ENCODE measurements at places on chromosomes 5 and 9.

DNA sequence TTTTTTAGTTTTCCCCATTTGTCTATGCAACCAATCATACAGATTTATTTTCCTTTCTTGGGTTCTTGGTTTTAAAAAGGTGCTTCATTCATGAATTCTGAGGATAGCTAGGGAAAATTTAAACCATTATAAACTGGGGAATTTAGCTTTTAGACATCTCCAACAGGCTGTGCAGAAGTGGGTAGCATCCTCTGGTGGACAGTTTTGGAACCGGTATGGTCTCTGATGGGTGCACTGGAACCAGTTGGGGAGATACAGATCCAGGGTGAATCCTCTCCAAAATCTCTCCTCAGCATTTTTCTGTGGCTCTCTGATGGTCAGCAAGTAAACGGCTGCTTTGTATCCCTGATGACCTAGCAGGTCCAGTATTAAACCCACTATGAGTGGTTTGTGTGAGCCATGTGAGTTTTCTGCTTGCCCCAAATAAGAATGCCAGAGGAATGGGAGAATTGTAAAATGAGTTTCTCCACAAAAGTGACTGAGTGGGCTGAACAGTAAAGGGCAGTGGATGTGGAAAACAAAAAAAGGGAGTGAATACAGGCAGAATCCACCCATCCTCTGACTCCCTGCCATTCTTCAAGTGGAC is 9.1 kb upstream of the DNAJC25 start:
- no peak for DNase-seq

GRCh38 chr5:68875351-68875750 is 218.5 kb upstream of the SLC30A5 start:
- no peak for DNase-seq

GRCh38 chr9:71303351-71303750 is 181.9 kb upstream of the TRPM3 start:
- no peak for DNase-seq

DNA sequence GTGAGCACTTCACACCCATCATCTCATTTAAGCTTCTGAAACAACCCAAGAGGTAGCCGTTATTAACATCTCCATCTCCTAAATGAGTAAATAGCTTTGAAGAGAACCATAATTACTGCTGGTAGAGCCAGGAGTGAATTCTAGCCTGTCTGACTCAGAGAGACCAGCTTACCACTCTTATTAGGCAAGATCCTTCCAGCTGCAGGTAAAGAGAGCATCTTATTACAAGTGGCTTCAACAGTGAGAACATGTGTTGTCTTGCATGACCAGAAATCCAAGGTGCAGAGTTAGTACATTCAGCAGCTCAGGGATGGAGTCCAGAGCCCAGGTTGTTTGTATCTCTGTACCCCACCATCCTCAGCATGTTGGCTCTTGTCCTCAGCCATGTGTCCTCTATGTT is 10.9 kb upstream of the AFAP1L1 start:
- no peak for DNase-seq

GRCh38 chr9:92759446-92759845 is 5.2 kb downstream of the BICD2 start:
- no peak for DNase-seq

GRCh38 chr5:80754900-80755299 is 100.1 kb upstream of the DHFR start:
- no peak for DNase-seq

GRCh38 chr5:164277720-164278119 is 772.3 kb downstream of the MAT2B start:
- no peak for DNase-seq

- no peak for DNase-seq
These were observed 29.9 kb upstream of the HMHB1 start for GRCh38 chr5:143781993-143782520.

DNA sequence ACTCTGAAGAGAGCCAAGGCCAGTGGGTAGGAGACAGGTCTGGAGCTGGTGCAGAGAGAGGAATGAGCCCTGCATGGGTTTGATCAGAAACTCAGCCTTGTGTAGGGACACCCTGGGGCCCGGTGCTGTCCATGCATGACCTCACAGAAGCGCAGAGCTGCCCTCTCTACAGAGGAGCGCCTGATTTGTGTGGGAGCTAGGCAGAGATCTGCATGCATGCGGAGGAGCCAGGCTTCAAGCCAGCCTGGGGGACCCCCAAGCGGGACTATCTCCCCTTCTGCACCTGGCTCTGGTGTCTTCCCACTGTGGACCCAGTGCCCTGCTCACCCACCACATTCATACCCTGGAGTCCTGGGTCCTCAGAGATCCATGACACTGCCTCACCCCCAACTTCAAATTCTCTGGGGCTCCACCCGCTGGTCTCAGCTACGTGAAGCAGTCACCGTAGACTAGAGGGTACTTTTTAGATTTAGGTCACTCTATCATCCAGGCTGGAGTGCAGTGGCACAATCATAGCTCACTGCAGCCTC is 2.6 kb upstream of the LCN2 start:
- DNase-seq, result no peak

DNA sequence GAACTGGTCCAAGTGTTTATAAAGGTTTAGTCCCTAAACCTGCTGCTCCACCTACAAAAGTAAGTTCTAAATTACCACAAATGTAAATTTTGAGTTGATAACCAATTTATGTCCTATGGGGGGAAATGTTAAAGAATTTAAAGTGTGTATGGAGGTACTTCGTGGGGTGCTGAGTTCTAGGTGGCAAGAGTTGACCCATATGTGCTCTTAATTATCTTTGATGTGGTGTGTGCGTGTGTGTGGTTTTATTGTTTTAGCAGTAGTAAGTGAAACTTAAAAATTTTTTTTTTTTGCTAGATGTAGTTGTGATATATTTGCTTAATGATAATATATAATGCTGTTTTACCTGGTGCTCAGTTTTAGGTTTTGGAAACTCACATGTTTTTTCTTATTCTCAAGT is 72.6 kb downstream of the GPBP1 start:
- no peak for DNase-seq

DNA sequence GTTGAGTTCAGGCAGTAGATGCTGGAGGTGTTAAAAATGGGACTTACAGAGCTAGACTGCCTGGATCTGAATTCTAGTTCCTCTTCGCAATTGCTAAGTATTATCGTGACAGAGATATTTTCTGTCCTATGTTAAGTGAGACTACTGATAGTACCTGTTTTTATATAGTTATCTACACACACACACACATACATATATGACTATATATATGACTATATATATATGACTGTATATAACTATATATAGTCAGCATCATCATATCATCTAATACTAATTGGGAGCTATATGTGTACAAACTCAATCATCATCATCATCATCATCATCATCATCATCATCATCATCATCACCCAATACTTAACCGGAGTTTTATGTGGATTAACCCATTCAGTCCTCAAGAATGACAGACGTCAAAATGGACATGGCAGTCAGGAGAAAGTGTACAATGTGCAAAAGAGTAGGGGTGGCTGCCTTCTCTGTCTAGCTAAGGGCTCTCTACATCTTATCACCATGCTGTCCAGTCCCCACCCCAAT is 7.3 kb downstream of the PIK3R1 start:
- DNase-seq, result no peak

DNA sequence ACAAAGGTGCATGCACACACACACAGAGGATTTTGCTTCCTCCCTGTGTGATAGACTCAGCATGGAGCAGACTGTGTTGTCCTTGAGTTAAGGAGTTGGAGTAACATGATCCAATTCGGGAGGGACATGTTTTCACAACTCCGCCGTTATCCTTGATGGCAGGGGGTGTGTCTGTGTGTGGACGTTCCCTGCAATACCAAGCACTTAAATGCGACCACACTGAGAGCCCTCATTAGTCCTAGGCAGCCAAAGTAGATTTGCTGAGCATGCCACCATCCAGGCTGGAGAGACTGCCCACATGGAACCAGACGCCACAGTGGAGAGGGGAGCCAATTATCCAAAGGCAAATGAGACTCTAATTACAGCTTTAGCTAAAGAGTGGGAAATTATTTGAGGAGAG is 140.1 kb downstream of the DOCK2 start:
- DNase-seq, result no peak

GRCh38 chr5:170152767-170153166 is 47.1 kb downstream of the FOXI1 start:
- no peak for DNase-seq

DNA sequence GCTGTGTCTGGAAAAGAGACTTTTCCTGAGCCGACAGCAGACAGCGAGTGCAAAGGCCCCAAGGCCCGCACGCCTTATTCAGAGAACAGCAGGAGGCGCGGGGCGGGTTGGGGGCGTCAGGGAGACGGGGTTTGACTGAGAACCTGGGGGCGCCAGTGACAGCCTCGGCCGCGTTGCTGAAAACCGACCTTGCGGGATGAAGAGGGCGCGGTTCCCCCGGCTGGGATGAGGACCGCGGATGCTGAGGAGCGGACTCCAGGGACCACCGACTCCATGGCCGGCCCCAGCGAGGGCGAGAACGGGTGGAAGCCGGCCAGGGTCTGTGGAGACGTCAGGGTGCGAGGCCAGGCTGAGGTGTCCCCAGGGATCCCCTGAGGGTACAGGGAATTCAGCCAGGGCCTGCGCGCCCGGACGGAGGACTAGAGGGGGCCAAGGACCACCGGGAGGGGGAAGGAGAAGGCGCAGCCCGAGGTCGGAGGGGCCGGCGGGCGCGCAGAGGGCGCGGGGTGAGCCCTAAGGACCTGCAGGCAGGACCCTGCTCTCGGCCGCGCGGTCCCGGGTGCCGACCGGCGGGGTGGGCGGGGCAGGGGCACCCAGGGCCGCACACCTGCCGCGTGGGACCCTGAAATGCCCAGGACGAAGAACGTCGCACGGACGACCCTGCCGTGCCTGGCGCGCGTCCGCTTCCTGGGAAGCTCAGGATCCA is 837 bp upstream of the AHRR start:
- no peak for DNase-seq

DNA sequence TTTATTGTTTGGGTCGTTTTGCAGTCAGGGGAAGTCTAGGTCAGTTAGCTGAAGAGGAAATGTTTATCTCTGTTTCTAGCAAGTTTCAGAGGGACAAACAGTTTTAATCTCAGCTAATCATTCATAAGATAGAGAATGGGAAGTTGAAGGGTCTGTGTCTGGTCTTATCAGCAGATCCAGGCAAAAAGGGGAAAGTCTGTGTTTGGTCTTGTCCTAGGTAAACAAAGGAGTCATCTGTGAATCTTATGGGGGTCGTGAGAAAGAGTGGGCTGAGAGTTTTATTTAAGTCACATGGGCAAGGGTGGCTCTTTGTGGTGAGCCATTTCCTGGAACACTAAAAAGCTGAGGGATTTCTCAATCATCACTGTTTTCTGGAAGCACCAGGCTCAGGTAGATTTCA is 5.6 kb upstream of the SNCAIP start:
- DNase-seq, result no peak

DNA sequence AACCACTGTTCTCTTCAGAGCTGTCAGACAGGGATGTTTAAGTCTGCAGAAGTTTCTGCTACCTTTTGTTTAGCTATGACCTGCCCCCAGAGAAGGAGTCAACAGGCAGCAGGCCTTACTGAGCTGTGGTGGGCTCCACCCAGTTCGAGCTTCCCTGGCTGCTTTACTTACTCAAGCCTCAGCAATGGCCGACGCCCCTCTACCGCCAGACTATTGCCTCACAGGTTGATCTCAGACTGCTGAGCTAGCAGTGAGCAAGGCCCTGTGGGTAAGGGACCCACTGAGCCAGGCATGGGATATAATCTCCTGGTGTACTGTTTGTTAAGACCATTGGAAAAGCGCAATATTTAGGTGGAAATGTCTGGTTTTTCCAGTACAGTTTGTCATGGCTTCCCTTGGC is 229.6 kb downstream of the TMEM167A start:
- no peak for DNase-seq

- DNase-seq, result peak; percentile 57
These were observed 10.8 kb downstream of the SH3PXD2B start for GRCh38 chr5:172443441-172444109.

DNA sequence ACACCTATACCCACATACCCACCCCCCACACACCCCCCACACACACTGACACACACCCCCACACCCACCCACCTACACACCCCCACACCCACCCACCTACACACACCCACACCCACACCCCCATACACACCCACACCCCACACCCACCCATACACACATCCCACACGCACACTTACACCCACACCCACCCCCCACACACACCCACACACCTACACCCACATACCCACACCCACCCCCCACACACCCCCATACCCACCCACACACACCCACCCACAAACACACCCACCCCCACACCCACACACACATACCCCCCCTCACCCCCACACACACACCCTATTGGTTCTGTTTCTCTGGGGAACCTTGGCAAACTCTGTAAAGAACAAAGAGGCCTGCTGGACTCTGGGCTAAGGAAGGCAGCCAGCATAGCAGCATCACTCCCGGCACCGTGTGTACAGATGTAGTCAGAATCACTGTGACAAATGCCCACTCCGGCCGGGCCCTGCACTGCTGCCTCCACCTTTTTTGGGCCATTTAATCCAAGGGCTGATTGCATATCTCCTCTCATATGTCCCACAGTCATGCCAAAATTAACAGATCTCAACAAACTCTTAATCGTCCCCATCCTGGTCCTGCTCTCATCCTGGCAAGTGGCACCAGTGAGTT is 42.3 kb downstream of the COL23A1 start:
- DNase-seq, result no peak

GRCh38 chr9:27352457-27353165 is 55.7 kb upstream of the EQTN start:
- DNase-seq, result no peak

- no peak for DNase-seq
These were observed 219.6 kb downstream of the PLK2 start for GRCh38 chr5:58240322-58240721.

GRCh38 chr5:154103233-154103632 is 64.5 kb downstream of the MFAP3 start:
- no peak for DNase-seq

GRCh38 chr9:130872912-130873503 is 23.6 kb downstream of the QRFP start:
- DNase-seq, result no peak

DNA sequence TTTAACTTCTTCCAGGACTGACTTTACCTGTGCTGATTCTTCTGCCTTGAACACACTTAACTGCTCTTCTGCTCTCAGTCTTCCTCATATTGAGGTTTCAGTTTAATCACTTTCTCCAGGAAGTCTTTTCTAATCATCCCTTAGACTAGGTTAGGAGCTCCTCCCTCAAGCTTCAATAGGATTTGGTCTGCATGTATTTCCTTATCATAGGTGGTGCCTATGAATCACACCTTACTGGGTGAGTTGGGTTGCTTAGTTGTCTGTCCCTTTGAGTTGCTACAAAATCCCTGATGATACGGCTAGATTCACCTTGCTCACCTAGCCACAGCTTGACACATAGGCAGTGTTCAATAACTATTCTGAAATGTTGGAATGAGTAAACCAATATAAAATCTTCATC is 164.4 kb downstream of the DNAH5 start:
- DNase-seq, result no peak

DNA sequence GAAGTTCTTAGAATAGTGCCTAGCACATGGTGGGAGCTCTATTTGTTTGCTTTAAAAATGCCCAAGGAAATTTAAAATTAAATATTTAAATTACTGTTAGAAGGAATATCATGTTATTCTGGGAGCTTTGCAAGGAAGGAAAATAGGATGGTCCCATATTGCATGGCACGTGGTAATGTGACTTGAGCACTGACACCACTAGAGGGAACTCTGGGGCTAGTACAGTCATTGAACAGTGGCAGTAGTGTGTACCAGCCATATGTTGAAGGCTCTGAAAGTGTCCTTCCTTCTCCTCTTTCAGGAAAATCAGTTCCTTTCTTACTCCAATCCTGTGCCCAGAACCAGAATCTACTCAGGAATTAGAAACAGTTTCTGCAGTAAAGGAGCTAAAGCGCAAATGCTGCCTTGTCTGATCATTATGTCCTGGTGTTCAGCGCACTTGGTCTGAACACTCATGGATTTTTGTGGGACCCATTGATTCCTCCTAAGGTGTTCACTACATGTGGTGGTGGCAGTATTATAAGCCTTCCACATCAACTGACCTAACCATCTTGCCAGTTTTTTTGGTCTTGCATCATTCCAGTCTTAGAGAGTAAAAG is 54.1 kb downstream of the GDA start:
- DNase-seq, result no peak
